Activated CD8-positive, alpha-beta memory T cell treated with anti-CD3 and anti-CD28 coated beads for 36 hours (primary cell): ENCODE measurements at places on chromosomes 1 and 21. TPM values are rescaled to one million over a fixed set of nuclear protein-coding genes. Genes with fewer than 3 reads are reported as not detected.

Gene KRTAP21-2
- total RNA-seq = not detected

Gene CD2
- 383 TPM for total RNA-seq

Gene CRP
- total RNA-seq = not detected

Gene MX2
- total RNA-seq = 10.5 TPM

Gene SYCP1
- not detected for total RNA-seq

Gene RNF186
- not detected for total RNA-seq

Gene GUCA2B
- not detected for total RNA-seq

Gene TMIGD3
- not detected for total RNA-seq

Gene SLC22A15
- total RNA-seq = 1.1 TPM

Gene TMPRSS2
- total RNA-seq = not detected

Gene AMY1C
- total RNA-seq = not detected
